ENCODE measurements at places on chromosomes 3 and 15.

- no peak for DNase-seq
Measured at GRCh38 chr3:31848911-31849310, 132.2 kb downstream of the OSBPL10 start.

DNA sequence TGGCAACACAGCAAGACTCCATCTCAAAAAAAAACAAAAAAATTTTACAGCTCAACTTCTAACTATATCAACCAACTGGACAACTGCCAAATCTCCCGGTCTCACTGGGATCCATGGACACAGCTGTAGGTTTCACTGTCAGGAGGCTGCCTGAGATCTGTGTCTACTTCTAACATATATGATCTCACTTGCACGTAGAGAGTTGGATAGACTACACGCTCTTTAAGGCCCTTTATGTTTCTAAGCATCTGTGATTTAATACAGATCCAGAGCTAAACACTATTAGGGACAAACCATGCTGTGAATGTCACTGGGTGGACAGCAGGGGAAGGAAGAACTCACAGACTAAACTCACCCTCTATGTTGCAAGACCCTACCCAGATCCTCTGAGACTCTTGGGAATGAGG is 13.0 kb upstream of the APOD start:
- DNase-seq, result no peak

DNA sequence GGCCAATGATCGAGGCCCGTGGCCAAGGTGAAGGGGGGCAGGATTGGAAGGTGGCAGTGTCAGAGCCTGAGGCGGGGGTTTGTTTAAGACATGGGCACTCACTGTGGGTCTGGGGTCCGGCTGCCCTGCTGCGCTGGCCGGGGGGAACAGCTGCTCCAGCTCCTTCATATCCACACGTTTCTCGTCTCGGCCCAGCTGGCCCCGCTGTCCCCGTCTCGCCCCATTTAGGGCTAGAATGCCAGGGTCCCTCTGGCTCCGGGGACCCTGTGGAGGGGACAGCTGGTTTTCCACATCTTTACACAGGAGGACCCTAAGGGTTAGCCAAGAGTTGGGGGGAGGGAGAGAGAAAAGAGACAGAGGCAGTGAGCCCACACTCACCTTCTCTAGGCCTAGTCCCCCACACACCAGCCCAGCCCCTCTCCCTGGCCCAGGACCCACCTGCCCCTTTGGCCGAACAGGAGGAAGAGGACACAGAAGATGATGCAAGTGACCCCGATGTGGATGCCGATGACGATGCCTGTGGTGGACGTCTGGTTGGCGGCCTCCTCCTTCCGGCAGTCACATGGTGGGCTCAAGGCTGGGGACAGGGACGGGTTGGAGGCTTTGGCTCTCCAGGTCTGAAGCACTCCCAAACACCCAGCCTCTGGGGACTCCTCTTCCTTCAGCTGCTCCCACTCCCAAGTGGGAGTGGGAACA is 25.0 kb downstream of the RNU5B-1 start:
- no peak for DNase-seq

GRCh38 chr15:99502661-99503060 is 63.1 kb upstream of the MEF2A start:
- no peak for DNase-seq

DNA sequence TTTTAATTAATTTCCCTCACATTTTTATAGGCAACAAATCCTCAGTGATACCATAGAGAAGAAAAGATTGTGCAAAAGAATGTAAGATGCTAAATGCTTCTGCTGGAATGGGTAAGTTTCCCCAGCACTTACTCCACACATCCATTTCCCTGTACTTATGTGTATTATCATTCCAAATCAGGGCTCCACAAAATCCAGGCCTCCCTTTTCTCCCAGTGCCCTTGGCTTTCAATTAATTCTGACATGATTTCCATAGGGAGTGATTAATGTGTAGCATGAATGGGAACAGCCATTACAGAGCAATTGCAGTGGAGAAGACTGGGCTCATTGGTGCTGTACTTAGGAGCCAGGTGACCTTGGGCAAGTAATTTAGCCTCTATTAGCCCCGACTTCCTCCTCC is 41.3 kb upstream of the UBE2E1 start:
- no peak for DNase-seq

- DNase-seq, result no peak
Measured at GRCh38 chr3:52289747-52290595, 2.3 kb downstream of the GLYCTK start.

GRCh38 chr3:49316696-49317457 is 23.0 kb downstream of the USP4 start:
- DNase-seq, result no peak

DNA sequence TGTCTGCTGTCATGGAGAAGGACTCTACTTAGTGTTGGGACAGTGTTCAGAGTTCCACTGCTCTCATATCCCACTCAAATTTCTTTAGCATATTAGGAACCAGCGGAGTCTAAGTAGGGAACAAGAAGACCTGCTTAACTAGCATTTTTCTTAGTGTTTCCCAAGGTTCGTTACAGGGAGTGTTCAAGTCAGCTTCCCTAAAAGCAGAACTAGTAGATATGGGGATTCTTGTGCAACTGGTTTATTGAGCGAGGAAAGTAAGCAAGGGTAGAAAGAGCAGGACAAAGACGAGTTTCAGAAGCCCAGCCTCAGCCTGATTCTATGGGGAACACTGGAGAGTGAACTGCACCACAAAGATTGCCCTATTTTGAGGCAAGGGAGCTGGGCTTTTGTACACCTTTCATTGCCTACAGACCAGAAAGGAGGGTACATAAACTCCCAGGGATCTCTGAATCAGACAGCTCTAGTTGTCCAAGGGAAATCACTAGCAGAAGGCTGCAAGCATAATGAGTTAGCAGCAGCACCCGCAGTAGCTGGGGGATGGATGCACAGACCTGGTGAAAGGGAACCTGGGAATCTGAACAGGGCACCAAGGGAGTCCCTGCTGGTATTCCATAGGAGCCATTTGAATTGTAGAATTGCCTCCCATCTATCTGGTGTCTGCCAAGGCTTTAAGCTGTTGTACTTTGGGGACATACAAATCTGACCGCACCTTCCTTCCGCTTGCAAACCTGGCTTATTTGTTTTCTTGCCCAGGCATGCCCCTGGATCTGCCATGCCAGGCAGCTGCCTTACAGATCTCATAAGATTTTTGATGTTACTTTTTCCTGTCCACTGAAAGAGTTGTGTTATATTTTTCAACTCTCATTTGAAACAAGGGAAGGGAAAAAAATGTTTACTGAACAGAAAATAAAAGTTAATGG is 15.1 kb downstream of the CMTM7 start:
- no peak for DNase-seq

GRCh38 chr3:150830094-150830681 is 67.2 kb upstream of the SIAH2 start:
- DNase-seq, result no peak

DNA sequence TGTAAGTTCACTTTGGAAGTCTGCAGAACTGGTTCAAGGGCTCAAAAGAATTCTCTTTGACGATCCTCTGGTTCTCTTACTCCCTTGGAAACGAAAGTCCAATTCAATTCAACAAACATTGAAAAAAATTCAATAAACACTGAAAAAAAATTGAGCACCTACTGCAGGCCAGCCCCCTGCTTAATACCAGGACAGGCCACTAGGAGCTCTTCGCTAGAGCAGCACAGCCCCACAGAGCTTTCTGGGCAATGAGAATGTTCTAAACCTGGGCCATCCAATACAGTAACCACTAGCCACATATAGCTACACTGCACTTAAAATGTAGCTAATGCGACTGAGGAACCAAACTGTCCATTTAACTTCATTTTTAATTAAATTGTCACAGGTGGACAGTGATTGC is 50.4 kb upstream of the DCLK3 start:
- DNase-seq, result no peak

GRCh38 chr3:189981668-189982067 is 139.0 kb downstream of the P3H2 start:
- DNase-seq, result no peak

DNA sequence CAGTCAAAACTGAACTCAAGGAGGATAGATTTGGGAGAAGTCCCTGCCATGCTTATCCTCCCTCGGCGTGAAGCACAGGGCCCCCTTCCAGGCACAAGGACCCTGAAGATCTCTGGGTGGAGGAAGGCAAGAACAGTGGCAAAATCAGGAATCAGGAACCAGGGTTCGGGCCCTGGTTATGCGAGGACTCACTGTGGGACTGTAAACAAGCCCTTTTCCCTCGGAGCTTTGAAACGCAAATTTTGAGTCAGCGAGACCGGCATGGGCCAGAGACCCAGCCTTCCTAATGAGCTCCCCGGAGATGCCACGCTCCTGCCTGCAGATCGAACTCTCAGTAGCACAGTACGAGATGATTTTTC is 70.1 kb downstream of the SLC12A8 start:
- DNase-seq, result no peak

- DNase-seq, result no peak
Measured at GRCh38 chr15:58466566-58466965, 34.8 kb downstream of the LIPC start.

- peak; percentile 82 for DNase-seq
Measured at GRCh38 chr15:56805466-56806147, 72.3 kb upstream of the ZNF280D start.

- no peak for DNase-seq
Measured at GRCh38 chr3:139893963-139894642, 40.9 kb upstream of the CLSTN2 start.

- DNase-seq, result no peak
Measured at GRCh38 chr3:132703733-132704132, 18.5 kb downstream of the NPHP3 start.

DNA sequence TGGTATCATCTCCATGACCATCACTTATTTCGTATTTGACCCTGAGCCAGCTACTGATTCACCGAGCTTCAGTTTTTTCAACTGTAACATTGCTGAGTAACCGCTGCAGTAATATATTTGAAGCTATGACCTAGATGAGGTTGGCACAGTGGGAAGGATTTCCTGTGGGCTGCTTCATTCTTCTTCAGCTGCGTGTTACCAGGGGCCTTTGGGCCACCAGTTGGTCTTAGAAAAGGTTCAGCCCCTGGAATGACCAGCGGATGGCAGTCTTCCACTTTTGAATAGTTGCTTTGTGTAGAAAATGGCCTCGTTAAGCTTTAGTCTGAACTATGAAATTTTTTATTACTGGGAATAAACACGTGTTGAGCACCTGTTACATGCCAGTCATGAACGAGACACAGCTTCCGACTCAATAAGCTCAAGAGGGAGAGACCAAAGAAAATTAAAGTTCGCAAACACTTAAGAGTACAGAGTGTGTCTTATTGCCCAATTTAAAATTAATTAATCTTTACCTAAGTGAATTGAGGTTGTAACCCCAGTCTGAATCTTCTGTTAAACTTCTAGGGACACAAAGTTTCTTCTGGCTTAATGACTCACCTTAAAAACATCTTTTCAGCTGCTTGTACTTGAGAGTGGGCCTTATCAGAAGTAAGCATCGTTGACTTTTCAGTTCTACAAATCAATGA is 57.6 kb upstream of the NR2E3 start:
- DNase-seq, result peak; percentile 93

DNA sequence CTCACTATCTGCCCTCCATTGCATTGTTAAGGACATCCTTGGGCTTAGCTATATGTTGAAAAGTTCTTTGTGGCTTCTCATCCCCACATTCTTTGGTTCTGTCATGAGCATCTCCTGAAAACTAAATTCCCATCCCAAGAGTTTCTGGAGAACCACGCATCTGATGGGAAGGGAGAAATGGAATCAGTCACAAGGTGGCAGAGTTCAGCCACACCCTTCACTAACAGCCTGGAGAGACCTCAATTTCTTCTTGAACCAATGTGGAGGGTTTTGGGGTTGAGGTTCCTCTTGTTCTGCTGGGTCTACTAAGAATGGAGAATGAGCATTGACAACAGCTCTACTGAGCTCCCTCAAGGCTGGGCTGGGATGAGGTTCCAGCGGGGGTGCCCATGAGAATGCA is 15.6 kb upstream of the MAGEL2 start:
- DNase-seq, result no peak

GRCh38 chr3:62211675-62212429 is 161.5 kb downstream of the FEZF2 start:
- no peak for DNase-seq

- no peak for DNase-seq
Measured at GRCh38 chr3:160099834-160100233, 111.2 kb downstream of the IL12A start.

- no peak for DNase-seq
Measured at GRCh38 chr3:51997935-51998596, 2.4 kb upstream of the RPL29 start.

DNA sequence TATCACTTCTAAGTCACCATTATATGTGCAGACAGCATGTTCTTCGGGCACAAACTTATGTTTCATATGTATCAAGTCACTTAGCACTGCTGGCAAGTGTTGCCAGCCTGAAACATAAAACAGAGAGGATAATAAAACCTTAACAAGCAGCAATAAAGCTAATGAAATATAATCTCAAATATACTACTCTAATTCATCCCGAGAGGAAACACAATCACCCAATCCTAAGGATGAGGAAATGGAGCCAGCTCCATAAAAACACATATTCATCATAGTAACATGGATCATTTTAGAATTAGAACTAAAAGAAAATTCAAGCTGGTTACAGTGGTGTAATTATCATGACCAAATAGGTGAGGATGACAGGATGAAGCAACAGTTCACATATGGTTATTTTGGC is 1072.7 kb downstream of the EPHA3 start:
- DNase-seq, result no peak

- DNase-seq, result no peak
Measured at GRCh38 chr3:124213641-124214040, 221.7 kb upstream of the ROPN1 start.

GRCh38 chr3:42710323-42711021 is 7.9 kb upstream of the HHATL start:
- DNase-seq, result no peak

DNA sequence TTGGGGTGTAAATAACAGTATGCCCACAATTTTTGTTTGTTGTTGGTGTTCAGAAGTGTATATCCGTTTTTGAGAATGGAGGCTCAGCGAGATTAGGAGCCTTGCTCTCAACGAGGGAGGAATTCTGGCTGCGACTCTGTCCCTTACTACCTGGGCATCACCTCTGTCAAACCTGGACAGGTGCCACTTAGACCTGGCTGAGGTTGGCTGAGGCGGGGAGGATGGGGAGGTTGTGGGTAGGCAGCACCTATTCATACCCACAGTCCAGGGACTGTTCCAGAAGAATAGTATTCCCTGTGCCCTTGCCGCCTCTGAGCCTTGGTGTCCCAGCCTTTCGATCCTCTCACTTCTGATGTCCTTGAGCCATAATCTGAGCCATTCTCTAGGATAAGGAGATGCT is 99.9 kb downstream of the LINGO1 start:
- no peak for DNase-seq

DNA sequence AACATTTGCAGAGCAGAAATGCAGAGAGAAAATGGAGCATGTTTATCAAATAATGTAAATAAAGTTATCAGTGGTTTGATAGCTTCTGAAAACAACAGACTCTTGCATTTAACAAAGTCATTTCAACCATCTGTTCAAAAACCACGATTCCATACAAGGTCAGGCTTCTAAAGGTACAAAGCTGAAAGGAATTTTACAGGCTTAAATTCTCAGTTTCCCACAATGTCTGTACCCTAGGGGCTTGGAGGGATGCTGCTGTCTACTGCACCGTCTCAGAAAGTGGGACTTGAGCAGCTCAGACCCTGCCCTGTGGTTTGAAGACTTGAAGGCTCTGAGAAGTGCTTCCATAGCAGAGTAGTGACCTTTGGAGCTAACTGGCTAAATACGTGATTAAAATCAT is 30.4 kb upstream of the TM4SF1 start:
- no peak for DNase-seq
